ENCODE measurements at places on chromosomes 16 and 17.
A peak's percentile ranks its signal among the peaks of the same experiment; 100 is the strongest.

GRCh38 chr16:68227850-68228553, 7.9 kb downstream of the ESRP2 start:
- no peak for DNase-seq

GRCh38 chr16:12303653-12304052, 327.1 kb downstream of the SNX29 start:
- DNase-seq = peak; percentile 43

DNA sequence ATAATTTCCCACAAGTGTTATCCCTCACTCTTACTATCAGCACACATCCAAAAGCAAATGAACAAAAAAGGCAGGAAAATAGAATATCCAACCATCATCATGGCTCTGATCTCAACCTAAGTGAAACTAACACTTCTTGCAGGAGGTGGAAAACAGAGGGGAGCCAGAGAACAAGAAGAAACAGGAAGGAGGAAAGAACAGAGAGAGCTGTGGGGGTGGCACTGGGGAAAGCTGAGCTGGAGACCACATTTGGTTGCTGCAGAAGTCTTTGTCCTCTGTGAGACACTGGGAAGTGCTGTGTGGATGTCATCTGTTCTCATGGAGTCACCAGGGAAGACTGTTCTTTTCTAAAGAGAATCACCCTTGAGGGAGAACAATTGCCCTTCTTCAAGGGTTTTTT, 34.7 kb downstream of the GRB7 start:
- no peak for DNase-seq

DNA sequence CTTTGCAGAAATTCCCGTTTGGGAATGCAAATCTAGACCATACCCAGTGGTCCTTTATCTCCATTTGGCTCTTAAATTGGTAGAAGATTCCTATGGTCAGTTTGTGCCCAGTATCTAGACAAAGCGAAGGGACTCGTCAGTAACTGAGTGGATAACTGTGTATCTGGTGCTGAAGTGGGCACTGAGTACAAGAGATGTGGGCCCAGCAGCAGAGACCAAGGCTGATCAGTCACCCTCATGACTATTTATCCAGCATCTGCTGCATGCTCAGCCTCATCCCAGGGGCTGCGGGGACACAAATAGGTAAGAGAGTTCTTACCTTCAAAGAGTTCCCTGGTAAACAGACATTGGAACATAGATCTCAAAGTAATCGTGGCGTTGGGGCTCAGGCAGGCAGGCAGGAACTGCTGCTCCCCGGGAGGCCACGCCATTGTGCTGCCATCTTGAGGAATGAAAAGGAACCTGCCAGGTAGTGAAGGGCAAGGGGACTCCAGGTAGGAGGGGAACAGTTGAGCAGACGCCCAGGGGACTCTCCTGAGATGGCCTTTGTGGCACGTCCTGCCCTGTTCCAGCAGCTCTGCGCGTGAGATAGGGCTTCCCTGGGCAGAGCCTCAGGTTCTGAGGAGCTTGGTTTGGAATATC, 10.3 kb downstream of the NT5M start:
- DNase-seq = peak; percentile 14

DNA sequence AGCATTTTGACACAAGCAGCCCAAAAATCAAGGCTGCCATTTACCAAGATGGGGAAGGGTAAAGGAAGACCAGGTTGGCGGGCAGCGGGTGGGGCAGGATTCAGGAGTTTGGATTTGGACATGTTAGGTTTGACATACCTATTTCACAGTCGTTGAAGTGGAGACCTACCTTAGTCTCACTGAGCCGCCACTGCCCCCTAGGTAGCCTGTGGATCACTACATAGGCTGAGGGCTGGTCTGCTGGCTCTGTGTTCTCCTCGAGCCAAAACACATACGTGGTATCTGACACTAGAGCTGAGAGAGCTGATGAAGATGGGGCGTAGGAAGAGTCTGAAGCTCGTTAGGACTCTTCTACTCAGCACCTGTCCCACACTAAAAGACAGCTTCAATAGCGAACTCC, 115.1 kb downstream of the HIC1 start:
- DNase-seq = no peak

GRCh38 chr17:28029044-28029443, 13.4 kb upstream of the NLK start:
- no peak for DNase-seq

DNA sequence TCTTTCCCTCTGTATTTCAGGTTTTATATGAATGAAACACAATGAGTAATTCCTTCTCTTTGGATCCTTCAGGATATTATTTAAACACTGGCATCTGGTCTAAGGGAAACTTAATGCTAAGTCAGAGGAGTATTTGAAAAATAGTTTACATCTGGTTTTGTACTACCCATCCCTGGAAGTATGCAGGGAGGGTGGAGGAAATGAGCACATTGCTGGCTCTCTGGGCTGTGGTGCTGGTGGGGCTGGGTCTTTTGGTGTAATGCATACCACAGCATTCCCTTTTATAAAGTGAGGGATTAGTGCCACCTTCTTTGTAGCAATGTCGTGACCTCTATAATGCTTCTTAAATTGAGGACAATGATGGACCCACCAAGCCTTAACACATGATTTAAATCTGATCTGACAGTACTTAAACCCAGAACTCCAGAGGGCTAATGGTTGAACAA, 105.5 kb upstream of the AXIN2 start:
- no peak for DNase-seq

DNA sequence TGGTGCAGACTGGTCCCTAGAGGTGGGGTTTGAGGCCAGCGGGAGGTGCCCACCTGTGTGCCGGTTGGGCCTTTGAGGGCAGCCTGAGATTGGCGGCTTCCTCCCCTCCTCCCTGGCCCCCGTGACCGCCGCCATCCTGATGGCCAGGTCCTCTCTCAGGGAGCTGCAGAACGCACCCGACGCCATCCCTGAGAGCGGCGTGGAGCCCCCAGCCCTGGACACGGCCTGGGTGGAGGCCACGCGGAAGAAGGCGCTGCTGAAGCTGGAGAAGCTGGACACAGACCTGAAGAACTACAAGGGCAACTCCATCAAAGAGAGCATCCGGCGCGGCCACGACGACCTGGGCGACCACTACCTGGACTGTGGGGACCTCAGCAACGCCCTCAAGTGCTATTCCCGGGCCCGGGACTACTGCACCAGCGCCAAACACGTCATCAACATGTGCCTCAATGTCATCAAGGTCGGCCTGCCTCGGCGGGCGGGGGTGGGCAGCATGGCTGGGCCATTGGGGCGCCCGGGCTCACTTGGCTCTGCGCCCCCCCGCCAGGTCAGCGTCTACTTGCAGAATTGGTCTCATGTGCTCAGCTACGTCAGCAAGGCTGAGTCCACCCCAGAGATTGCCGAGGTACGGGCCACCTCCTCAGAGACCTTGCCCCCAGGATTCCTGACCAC, 2.8 kb downstream of the GPS1 start:
- no peak for DNase-seq

GRCh38 chr17:51257150-51258081, 2.4 kb downstream of the MBTD1 start:
- DNase-seq = peak; percentile 14

- DNase-seq = no peak
Measured at GRCh38 chr17:69578385-69578936, 164.0 kb downstream of the MAP2K6 start.

- peak; percentile 57 for DNase-seq
Measured at GRCh38 chr17:68318103-68318991, 27.1 kb downstream of the ARSG start.

Data from iris pigment epithelial cell (primary cell).